Tracheal epithelial cell (primary cell): ENCODE measurements at places on chromosomes 7 and 10. TPM values are rescaled to one million over a fixed set of nuclear protein-coding genes. Genes with fewer than 3 reads are reported as not detected.

Gene HELLS
- total RNA-seq = 6.6 and 8.0 TPM in 2 replicates

Gene MYOF
- total RNA-seq = 167 and 198 TPM in 2 replicates

Gene SH2B2
- 4.9 and 7.0 TPM in 2 replicates for total RNA-seq

Gene FGL2
- total RNA-seq = not detected in 2 replicates

Gene ATRNL1
- 0.43 and 0.72 TPM in 2 replicates for total RNA-seq

Gene GJC3
- 0.24 and 0.64 TPM in 2 replicates for total RNA-seq

Gene C7orf57
- 0.21 TPM in 1 of 2 replicates, not detected in the other for total RNA-seq

Gene KCNK18
- total RNA-seq = not detected in 2 replicates

Gene BTRC
- 9.0 and 9.6 TPM in 2 replicates for total RNA-seq

Gene CHCHD1
- 16.4 and 16.8 TPM in 2 replicates for total RNA-seq

Gene HOXA5
- 0.43 and 1.9 TPM in 2 replicates for total RNA-seq

Gene SDK1
- total RNA-seq = 0.43 and 1.7 TPM in 2 replicates

Gene TAS2R41
- total RNA-seq = not detected in 2 replicates
